Dermis blood vessel endothelial cell (primary cell): ENCODE measurements at places on chromosomes 5 and 9. TPM values are rescaled to one million over a fixed set of nuclear protein-coding genes. Genes with fewer than 3 reads are reported as not detected.

- no peak for DNase-seq
Measured at GRCh38 chr5:1312993-1313833, 18.3 kb upstream of the TERT start.

GRCh38 chr5:83151821-83152220 is 74.5 kb downstream of the XRCC4 start:
- no peak for DNase-seq

Gene CYLC2
- total RNA-seq: not detected in 2 replicates

Gene YIPF5
- 92.9 and 110 TPM in 2 replicates for total RNA-seq

GRCh38 chr5:109566361-109566760 is 123.4 kb upstream of the MAN2A1 start:
- no peak for DNase-seq

DNA sequence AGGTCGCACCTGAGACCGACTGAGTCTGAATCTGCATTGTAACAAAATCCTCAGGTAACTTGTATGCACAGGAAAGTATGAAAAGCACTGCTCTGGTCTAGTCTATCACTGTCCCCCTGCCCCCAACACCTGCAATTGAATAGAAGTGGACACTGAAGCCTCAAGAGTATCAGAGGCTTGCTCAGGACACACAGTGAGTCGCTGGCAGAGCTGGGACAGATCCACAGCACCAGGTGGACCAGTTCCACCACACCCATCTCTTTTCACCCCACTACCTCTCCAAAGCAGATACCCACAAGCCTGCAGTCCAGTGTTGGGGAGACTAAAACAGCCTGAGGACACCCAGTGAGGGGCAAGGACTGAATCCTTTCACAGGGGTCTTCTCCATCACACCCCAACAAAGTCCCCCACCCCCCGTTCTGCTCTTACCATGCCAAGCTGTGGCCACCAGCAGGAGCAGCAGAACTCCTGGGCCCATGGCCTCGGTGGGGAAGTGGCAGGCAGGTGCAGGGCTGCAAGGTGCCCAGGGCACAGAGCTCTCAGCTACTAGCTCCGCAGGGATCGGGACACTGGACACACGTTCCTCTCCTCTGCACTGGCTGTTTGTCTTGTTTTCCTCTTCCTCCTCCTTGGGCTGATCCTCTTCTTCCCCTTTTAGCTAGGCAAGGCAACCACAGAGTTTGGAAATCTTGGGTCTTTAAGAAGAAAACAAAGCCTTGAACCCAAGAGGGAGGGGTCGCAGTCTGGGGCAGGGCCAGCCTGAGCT is at the start of gene CSF1R:
Gene CSF1R, minus strand, starts transcription at position 605 of the 766 bp plus-strand sequence. Its CDS starts 127 bp downstream, at position 478.
- DNase-seq: no peak

- no peak for DNase-seq
Measured at GRCh38 chr5:75471193-75471592, 40.2 kb downstream of the CERT1 start.

Gene DND1
- 0.14 and 0.68 TPM in 2 replicates for total RNA-seq

DNA sequence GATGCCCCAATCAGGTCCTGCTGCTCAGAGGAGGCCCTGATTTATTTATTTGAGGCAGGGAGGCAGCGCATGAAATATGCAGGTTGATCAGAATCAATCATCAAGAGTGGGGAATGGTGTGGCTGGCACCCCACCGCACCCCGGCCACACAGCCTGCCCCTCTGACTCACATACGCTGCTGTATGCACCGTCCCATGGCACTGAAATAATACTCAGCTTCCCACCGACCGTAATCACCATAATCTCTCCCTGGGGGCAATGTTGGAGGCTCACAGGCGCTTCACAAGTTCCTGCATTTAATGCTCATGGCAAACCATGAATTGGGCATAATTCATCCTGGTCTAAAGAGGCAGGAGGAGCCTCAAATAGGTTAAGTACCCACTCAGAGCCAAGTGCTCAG is 141.2 kb upstream of the TBC1D2 start:
- DNase-seq: no peak

- DNase-seq: no peak
Measured at GRCh38 chr9:36820392-36820861, 213.6 kb downstream of the PAX5 start.

DNA sequence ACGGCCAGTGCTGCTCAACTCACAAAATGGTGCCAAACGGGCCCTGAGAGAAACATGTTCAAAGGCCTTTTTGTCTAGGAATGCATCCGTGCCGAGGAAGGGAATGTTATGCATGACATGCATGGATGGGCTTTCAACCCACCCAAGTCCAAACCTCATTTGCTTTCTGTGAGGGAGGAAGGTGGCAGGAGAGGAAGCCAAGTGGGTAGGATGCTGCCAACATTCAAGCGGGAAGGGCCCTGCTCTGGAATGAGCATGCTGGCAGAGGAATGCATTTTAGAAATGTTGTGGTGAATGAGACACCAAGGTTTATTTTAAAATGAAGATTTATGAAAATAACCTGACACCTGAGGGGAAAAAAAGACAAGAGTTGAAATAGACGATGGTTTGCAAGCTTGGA is 479.1 kb downstream of the CCDC171 start:
- DNase-seq: no peak

Gene PDGFRB
- total RNA-seq: 9.9 and 17.0 TPM in 2 replicates

DNA sequence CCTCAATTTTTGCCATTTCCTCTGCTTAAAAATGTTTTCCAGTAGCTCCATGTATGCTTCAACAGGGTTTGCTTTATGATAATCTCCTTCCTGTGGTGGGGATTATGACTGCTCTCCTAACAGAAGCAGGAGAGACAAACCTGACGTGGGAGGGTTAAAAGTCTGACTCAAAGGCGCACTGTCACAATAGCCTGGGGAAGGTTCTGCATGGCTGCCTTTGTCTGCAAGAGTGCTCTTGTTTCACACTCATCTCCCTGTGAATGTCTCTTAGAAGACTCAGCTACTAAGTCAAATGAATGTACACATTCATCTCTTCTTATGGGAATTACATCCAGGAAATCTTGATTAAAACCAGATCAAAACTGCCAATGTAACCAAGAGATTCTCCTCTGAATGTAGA is 90.9 kb upstream of the MTAP start:
- no peak for DNase-seq

Gene RXFP3
- total RNA-seq: not detected in 2 replicates

GRCh38 chr9:33475357-33475756 is 1.6 kb upstream of the NOL6 start:
- no peak for DNase-seq

GRCh38 chr5:77946381-77947040 is 170.4 kb upstream of the TBCA start:
- DNase-seq: no peak

- DNase-seq: no peak
Measured at GRCh38 chr5:83354958-83355357, 116.6 kb upstream of the VCAN start.

GRCh38 chr5:17154211-17154996 is 63.0 kb upstream of the BASP1 start:
- DNase-seq: peak; percentile 61

Gene DRD1
- not detected in 2 replicates for total RNA-seq

DNA sequence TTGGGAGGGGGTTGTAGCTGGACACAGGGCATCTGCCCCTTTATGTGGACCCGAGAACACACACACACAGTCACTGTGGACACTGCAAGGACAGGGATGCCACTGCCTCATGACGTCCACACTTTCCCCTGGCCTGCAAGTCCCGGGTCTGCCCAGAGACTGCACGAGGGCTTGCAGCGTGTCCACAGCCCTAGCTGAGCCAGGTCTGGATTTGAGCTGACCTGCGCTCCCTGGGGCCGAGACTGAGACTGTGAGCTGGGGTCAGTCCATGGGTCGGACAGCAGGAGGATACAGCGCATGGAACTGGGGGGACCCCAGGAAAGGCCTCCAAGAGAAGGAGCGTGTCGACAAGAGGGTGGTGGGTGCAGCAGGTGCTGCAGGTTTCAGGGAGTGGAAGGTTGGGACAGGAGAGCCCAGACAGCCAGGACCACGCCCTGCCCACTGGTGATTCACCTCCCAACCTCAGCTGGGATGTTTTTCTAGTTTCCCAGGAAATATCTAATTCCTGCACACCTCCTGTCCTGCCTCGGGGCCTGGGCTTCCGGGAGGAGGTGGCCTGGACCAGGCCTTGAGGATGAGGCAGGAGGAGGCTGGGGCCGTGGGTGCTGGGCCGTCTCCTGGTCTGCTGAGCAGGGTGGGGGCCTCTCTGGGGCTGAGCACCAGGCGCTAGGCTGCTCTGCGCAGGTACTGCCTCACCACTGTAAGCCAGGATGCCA is 806 bp upstream of the RNF224 start:
- no peak for DNase-seq

GRCh38 chr9:107425101-107426025 is 64.2 kb downstream of the KLF4 start:
- peak; percentile 65 for DNase-seq

DNA sequence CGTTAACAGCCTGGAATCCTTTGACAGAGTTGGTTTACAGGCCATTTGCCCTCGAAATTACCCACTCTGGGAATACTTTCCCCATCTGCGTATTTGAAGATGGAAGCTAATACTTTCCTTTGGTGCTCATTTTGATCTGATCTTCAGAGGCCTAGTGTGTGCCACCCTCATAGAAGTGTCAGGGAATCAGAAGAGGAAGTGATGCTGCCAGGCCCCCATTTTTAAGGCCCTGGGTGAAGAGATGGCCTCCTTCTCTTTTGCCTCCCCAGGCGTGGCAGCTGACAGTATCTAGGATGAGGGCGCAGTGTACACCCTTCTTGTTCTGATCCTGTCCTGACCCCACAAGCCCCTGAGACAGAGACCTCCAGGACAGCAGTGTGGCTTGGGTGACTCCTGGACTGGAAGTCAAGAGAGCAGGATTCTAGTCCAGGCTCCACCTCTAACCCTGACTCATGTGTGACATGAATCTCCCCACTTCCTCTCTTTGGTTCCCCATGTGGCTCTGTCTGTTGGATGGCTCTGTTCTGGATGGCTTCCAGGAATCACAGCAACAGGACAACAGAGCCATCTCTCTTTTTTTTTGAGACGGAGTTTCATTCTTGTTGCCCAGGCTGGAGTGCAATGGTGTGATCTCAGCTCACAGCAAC is 27.8 kb downstream of the CSF1R start:
- DNase-seq: peak; percentile 51

DNA sequence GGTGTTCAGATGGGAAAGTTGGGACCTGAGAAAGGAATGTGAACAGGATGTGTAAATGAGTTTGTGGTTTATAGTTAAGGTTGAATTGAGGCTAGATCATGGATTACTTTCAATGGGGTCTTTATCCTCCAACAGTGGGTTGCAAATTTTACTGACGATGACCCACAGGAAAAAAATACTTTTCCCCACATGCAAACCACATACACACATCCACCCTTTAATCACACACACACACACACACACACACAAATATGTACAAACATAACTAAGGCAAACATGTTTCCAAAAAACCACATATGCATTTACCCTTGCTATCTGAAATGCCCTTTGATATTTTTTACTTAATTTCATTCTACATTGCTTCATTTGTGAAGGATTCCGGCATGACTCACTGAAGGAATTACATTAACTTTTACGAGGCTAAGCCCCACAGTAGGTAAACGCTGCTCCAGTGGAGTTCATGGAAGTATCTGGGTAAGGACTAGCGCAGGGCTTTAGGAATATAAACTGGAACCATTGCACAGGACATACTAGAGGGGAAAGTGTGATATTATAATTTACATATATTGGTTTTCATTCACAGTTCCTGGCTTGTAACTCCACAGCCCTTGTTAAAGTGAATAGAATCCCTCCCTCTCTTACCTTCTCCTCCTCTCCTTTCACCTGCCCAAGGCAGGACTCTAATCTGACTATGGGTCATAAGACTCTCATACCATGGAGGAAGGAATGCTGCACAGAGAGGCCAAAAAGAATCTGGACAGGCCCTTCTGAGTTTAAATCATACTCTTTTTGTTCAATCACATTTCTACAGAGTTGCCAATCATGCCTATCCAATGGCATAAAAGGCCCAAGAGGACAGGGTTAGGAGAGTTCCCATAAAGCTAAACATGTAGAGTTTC is 8.5 kb upstream of the SPEF2 start:
- no peak for DNase-seq

DNA sequence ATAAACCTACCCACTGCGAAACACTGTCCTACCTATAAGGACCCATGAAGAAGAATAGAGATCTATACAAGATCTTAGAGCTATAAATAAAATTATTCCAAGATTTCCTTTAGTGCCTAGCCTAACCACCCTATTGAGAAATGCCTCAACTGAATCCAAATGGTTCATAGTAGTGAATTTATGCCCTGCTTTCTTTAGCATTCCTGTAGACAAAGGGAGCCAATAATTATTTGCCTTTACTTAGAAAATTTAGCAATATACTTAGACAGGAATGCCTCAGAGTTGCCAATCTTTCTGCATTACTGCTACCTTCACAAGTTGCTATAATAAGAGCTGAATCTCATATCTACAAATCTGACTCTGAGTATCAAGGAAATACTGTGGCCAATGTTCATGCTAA is 62.6 kb downstream of the PUM3 start:
- no peak for DNase-seq

DNA sequence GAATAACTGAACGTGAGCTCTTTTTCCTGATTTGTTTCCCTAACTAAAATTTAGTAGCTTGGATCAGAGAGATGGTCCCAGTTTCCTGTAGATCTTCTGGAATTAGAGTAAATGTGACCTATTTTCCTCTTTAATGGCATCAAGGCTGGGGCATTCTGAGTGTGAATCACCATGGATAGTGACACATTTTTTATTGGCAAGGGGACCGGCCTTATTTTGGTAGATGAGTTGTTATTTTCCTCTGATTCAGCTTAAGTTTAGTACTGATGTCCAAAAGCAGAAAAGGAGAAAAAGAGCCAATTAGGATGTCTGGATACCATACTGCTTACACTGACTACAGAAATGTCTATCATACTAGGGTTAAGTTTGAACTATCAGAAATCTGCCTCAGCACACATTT is 68.1 kb downstream of the RNF38 start:
- DNase-seq: peak; percentile 10
